Kasumi-1 (cell line): ENCODE measurements at places on chromosomes 1 and 21.

DNA sequence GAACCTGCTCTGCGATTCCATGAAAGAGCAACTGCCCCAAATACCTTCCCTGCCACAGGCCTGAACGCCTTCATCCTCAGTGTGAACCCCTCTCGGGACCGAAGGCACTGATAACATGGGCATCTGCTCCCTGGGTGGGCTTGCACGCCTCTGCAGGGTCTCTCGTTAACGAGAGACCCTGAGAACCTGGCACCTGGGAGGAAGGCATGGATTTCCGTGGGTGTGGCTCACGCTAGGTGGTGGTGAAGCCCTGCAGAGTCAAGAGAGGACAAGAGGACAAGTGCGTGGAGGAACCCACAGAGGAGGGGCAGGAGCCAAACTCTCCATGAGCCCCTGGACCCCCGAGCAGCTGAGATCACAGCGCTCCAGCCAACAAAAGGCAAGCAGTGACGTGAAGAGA is 26.8 kb upstream of the COL6A2 start:
- DNase-seq: no peak

DNA sequence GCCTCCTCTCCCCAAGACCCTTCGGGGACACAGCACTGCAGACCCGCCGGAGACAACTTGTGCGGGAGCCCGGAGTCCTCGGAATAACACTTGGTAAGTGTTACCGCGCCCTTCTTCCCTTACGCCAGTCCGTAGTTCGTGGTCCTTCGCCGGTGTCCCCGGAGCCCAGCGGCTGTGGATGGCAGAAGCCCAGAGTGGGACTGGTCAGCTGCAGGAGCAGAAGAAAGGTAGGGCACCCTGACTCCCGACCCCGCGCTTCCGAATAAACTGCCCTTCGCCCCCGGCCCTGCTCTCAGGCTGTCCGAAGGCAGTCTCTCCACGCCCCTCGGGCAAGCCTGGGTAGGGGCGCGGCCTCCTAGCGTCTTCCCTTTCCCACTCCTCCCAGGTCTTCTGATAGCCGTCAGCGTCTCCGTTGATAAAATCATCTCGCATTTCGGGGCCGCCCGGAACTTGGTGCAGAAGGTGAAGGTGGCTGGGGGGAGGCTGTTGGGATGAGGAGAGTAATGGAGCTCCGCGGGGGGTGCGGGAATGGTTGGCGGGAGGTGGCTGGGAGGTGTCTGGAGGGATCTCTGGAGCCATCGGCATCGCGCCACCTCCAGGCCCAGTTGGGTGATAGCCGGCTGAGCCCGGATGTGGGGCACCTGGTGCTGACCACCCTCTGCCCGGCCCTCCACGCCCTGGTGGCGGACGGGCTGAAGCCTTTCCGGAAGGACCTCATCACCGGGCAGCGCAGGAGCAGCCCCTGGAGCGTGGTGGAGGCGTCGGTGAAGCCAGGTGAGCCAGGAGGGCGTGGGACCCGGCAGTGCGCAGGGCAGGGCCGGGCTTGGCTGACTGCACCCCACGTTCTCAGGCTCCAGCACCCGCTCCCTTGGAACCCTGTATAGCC is 4.3 kb downstream of the RUSC1 start:
- peak; percentile 60 for DNase-seq

- DNase-seq: no peak
Observed at GRCh38 chr1:225766967-225767633, 10.5 kb upstream of the SRP9 start.

- no peak for DNase-seq
Observed at GRCh38 chr1:151715726-151716404, 738 bp downstream of the CELF3 start.

DNA sequence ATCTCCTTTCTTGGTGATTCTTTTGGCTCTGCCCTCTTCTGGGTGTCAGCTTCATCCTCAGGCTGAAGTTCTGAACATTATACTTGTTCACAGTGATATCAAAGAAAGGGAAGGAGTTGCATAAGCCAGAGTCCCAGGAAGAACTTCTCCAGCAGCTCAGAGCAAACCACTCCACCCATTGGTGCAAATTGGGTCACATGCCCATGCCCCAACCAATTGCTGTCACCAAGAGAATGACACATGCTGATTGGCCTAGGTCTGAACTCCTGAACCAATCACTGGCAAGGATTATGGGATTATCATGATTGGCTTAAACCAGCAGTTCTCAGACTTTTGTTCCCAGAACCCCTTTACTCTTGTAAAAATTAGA is 256.5 kb upstream of the TMEM51 start:
- DNase-seq: no peak

GRCh38 chr1:213723187-213723586 is 264.6 kb upstream of the PROX1 start:
- DNase-seq: no peak

GRCh38 chr1:47682786-47683350 is 245.0 kb downstream of the FOXD2 start:
- no peak for DNase-seq

GRCh38 chr1:53575141-53575954 is 116.1 kb downstream of the DMRTB1 start:
- no peak for DNase-seq

DNA sequence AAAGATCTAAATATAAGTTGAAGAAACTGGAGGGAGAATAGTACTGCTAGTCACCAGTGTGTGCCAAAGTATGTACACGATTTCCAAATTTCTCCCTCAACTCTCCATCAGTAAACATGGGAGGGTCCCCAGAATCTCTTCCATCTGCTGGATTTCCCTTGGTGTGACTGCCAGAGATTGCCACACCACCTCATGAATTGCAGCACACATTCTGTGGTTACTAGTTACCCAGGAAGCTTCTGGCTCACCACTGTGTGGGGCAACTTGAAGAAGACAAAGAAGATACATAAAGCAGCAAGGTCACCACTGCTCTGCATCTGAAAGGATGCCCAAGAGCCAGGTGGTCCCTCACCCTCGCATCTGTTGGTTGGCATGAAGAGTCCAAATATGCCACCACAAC is 191.7 kb upstream of the ESRRG start:
- no peak for DNase-seq

DNA sequence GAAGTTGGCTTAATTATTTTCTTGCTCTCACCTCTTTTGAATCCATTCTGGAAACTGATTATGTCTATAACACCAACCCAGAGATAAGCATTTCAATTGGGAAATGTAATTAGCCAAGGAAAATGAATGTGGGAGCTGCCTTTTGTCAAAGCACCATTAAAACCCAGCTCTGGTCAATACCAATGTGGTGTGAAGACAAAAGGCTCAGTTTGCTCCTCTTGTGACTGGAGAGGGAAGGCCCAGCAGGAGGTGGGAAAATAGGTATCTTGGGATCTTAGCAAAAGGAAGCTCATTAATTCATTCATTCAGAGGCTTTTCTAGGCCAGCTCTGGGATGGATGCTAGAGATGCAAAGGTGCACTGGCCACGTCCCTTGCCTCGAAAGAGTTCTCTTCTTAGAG is 75.0 kb upstream of the SELENON start:
- no peak for DNase-seq

- DNase-seq: no peak
Observed at GRCh38 chr1:187513190-187513589, 684.4 kb downstream of the PLA2G4A start.

DNA sequence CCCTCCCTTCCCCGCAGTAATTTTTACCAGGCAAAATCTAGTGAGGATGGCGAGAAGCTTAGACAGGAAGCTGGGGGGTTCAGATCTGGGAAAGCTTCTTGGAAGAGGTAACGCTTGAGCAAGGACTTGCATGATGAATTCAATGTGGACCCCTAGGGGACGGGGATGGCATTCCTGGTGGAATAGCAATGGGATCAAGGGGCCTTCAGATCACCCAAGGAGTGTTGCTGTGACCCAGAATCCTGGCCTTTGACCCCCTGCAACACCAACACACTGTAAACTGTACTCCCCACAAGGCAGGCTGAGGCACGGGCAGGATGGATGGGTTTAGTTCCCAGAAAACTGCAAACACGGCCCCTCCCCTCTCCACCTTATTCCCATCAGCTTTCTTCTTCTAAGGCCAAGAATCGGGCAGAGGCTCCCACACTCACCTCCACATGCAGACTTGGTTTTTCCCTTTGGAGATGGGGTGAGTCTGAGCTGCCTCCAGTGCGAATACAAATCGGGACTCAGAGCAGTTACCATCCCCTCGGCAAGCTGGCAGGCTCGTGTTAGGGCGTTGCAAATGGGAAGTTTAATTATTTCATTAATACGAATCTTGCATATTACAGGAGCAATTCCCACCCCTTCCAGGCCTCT is 20.1 kb downstream of the DISP3 start:
- DNase-seq: no peak

DNA sequence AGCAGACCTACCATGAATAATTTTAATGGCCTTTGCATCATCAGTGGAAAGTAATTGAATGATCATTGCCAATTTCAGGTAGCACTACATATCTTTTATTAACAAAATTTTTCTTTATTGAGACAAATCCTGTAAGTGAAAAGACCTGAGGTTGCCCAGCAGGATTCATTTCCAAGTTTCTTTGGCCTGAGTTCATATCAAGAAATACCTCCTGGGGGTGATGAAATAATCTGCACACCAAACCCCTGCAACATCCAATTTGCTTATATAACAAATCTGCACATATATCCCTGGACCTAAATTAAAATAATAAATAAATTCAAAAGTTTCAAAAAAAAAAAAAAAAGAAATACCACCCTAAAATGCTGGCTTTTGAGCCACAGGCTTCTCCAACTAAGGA is 27.3 kb upstream of the ZNF281 start:
- DNase-seq: no peak

GRCh38 chr1:234725177-234726132 is 115.5 kb upstream of the IRF2BP2 start:
- peak; percentile 24 for DNase-seq

GRCh38 chr1:159011751-159012150 is 2.0 kb downstream of the IFI16 start:
- peak; percentile 11 for DNase-seq

GRCh38 chr1:117664314-117664713 is 58.5 kb downstream of the TENT5C start:
- DNase-seq: no peak

DNA sequence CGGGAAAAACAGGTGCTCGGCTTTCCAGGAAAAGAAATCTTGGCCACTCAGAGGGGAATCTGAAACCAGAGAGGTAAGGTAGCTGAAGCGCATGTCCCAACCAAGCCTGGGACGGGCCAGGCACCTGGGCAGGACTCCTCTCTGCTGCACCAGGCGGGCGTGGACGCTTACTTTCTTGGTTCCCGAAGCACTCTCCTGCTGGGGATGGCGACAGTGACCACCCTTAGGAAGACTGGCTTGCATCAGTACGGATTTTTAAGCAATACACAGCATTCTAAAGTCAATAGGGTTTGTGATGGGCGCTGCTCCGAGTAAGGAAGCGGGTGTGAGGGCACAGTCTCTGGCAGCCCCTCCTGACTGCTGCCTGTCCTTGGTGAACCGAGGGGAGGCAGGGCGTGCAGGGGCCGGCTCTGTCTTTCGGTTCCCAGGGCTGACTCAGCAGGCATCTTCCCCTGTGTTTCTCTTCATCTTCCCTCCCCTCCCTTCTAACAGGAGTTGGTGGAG is 74.9 kb upstream of the ANGPTL1 start:
- DNase-seq: no peak

GRCh38 chr1:196690582-196690981 is 38.7 kb downstream of the CFH start:
- DNase-seq: no peak

DNA sequence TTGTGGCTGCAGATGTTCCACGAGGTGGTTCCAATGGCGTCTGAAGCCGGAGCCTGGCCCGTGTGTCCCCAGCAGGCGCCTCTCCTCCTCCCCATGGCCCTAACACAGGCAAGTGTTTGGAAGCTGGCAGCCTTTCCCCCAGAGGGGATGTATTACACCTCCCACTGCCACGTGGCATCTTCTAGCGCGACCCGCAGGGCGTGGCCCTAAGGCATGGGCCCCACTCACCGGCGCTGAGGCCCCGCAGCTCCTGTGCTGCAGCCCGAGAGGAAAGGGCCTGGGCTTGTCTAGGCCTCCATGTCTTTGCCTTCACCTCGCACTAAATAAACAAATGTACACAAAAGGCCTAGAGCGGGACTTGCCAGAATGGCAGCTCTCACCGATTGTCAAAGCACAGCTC is 37.9 kb downstream of the SLC66A1 start:
- DNase-seq: no peak

- DNase-seq: no peak
Observed at GRCh38 chr21:46117586-46118315, 19.8 kb downstream of the COL6A2 start.

DNA sequence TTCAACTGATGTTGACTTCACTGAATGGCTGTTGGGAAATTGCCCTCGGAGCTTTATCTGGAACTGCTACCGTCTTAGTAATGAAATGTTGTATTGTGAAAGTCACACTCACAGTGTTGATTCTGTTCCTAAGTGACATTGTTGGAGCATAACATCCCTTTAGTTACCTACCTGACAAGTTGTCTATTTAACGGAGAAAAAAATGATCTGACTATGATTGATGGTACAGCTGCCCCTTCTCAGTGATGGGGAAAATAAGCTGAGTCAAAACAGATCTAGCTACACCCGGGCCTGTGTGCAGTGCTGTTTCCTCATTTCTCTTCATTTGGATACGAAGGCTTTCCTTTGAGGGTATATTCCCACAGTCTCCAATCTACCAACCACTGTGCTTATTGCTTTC is 472.3 kb upstream of the BRINP3 start:
- DNase-seq: no peak

- DNase-seq: no peak
Observed at GRCh38 chr1:228475812-228476211, 11.4 kb upstream of the RNF187 start.

- no peak for DNase-seq
Observed at GRCh38 chr1:31576743-31577455, 584 bp downstream of the TINAGL1 start.

GRCh38 chr1:198416296-198416695 is 124.2 kb downstream of the ATP6V1G3 start:
- DNase-seq: no peak

GRCh38 chr1:33683913-33684312 is 180.0 kb upstream of the HMGB4 start:
- DNase-seq: no peak

DNA sequence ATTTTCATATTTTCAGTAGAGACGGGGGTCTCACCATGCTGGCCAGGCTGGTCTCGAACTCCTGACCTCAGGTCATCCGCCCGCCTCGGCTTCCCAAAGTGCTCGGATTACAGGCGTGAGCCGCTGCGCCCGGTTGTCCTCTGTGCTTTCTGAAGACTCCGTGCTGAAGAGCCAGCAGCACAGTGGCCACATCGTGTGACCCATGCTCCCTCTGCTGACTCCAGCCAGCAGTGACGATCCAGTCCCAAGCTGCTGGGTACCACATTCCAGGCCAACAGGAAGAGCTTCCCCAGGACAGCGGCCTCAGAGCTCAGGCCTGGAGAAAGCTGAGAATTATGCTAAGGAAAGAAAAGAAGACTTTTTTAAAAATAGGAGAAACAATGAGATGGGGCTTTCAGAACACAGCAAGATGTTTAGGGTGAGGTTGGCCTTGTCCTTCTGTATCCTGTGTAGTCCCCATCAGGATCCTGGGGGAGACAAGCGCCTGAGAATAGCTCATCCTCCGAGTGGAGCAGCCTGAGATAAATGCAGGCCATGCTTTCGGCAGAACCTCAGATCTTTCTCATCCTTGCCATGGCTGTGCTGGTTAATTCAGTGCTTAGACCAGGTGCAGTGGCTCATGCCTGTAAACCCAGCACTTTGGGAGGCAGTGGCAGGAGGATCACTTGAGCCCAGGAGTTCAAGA is 207.1 kb downstream of the SLC35F3 start:
- peak; percentile 13 for DNase-seq

GRCh38 chr1:39335216-39335615 is 130.7 kb downstream of the MACF1 start:
- DNase-seq: no peak

- DNase-seq: no peak
Observed at GRCh38 chr1:179177615-179178014, 51.9 kb downstream of the ABL2 start.

GRCh38 chr21:42013376-42013775 is 3.2 kb upstream of the ZBTB21 start:
- no peak for DNase-seq
